NCI-H69 (cell line): ENCODE measurements at places on chromosomes 16 and 17.

DNA sequence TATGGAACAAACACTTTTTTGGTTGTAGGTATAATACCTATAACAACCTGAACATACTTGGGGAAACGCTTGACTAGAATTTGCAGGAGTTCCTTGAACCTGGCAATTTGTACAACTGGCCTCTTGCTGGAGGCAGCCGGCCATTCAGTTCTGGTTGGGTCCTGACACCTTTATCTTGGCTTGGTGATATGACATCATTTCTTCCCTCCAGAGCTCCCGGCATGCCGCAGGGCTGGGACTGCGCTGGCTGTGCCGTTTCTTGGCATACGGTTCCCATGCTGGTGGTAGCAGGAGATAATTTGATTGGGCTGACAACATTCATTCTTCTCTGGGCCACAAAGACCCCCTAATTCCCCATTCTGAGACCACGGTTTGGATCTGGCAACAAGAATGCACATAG lies 87.5 kb downstream of the ASIC2 start:
- DNase-seq, result no peak

GRCh38 chr16:85998171-85998867 lies 99.4 kb downstream of the IRF8 start:
- DNase-seq, result no peak

- no peak for DNase-seq
Observed at GRCh38 chr17:47077576-47077975, 98.5 kb upstream of the RPRML start.

DNA sequence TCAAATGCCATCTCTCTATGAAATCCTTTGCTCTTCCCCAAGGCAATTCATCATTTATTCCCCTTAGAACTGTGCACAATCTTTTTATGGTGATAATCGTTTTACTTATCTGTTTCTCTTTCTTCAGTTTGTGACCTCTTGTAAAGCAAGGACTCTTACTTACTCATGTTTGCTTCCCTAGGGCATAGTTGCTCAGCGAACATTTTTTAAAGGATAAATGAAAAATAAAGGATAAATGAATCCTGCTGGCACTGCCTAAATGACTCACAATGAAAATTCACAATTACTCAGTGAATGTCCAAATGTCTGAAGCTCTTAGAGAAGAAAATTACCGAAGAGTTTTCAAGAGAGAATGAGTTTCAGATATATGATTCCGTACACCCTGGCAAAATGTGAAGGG lies 671.7 kb downstream of the CDH11 start:
- DNase-seq, result no peak

DNA sequence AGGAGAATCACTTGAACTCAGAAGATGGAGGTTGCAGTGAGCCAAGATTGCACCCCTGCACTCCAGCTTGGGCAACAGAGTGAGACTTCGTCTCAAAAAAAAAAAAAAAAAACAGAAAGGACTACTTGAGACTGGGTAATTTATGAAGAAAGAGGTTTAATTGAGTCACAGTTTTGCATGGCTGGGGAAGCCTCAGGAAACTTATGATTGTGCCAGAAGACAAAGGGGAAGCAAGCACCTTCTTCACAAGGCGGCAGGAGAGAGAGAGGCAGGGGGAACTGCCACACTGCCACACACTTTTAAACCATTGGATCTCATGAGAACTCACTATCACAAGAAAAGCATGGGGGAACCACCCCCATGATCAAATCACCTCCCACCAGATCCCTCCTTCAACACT lies 9.0 kb upstream of the MILR1 start:
- DNase-seq, result no peak

DNA sequence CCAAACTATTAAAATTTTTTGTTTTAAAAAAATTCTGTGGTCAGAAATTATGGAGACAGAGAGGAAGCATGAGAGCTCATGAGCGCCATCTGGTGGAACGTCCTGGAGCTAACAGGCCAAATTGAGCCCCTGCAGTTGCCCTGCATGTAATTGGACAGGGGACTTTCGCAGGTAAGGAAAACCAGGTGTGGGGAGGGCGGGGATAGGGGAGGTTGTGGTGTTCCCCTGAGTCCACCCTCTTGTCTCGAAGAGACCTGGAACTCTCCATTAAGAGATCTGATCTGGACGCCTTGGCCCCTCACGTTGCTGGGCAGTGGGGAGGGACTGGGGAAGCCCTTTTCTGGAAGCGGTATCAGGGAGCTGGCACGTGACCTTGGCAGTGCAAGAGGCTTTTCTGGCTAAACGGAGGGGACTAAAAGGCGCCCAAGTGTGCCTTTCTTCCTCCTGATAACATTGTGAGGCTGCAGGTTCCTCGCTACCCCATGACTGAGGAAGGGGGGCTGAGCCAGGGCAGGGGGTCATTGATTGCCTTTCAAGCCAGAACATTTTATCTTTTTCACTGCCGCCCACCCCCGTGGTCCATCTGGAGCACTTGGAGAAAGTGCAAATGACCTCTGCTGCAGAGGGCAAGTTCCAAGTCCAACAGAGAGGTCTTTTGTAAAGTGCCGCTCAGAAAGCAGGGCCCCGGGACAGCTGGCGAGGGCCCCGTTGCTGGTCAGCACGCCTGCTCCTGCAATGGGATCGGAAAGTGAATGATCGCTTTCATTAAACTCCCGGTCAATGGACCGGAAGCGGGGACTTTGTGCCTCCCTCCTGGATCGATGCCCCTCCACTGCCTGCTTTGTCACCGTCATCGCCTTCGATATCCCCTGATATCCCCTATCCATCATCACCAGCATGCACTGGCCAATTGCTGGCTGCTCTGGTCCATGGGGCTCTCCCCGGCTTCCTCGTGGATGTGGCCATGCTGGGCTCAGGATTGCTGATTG lies 18.4 kb downstream of the PDILT start:
- DNase-seq, result peak; percentile 44

GRCh38 chr16:29995324-29995910 lies at the start of gene HIRIP3:
Gene HIRIP3 (minus strand): TSS chr16:29995617. CDS start chr16:29995605, 12 bp downstream.
- peak; percentile 97 for DNase-seq

DNA sequence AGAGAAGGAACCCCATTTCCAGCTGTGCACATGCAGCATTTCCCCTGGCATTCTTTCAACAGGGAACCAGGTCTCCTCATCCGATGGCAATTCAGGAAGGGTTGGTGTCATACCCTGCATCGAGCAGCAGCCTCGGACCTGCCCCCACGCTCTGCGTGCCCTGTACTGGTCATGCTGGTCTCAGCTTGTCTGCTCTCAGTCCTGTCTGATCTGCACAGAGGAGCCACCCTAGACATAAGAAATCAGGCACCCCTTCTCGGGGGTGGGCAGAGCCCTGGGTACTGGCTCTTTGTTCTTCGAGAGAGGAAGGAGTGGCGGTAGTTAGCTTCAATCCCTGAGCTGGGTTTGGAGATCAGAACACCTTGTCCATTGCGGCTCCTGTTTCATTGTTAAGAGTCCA lies 162.0 kb upstream of the RPH3AL start:
- DNase-seq, result no peak

GRCh38 chr16:57038166-57038565 lies 48.8 kb downstream of the NLRC5 start:
- no peak for DNase-seq

GRCh38 chr17:75468291-75468754 lies 11.9 kb downstream of the TMEM94 start:
- DNase-seq, result peak; percentile 40

DNA sequence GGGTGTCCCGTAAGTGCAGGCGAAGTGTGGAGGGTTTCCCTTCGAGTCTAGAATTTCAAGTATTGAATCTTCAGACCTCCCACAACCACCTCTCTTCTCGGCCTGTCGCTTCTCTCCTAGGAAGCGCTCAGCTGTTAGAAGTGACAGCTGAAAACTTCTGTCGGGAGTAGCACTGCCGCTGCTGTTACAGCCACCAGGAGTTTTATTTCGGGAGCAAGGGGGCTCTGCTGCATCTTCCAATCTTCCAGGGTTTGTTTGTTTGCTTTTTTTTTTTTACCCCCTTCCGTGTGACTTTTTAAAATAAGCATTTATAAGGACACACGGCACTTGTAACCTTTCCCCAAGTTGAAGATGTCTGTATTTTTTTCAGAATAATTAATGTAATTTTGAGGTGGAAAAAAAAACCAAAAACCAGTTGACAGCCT lies 767 bp downstream of the RPS6KB1 start:
- peak; percentile 70 for DNase-seq

GRCh38 chr17:47721725-47722124 lies 11.3 kb upstream of the TBX21 start:
- DNase-seq, result peak; percentile 51

- no peak for DNase-seq
Observed at GRCh38 chr17:79937391-79938335, 98.0 kb downstream of the TBC1D16 start.

- peak; percentile 22 for DNase-seq
Observed at GRCh38 chr17:823501-823902, 41.3 kb downstream of the MRM3 start.

- DNase-seq, result peak; percentile 74
Observed at GRCh38 chr17:32487473-32488176, 832 bp downstream of the CDK5R1 start.

DNA sequence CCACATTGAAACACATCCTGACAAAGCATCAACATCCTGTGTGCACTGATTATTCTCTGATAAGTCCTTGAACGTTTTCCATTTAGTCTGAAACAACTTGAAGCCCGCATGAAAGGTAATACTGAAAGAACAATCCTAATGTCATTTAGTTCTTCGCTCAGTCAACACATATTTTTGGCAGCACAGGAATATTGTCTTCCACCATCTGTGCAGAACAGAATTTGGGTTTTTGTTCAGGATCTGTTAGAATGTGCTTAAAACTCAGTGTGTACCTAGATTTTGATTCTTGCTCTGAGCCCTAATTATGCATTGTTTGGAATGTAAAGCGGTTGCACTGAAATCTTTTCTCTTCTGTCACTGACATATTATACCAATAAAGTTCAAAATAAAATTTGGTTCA lies 1036.6 kb downstream of the CDH11 start:
- no peak for DNase-seq

- DNase-seq, result no peak
Observed at GRCh38 chr16:66846831-66847230, 2.6 kb downstream of the CA7 start.

GRCh38 chr17:71753070-71753469 lies 367.8 kb upstream of the SOX9 start:
- no peak for DNase-seq

DNA sequence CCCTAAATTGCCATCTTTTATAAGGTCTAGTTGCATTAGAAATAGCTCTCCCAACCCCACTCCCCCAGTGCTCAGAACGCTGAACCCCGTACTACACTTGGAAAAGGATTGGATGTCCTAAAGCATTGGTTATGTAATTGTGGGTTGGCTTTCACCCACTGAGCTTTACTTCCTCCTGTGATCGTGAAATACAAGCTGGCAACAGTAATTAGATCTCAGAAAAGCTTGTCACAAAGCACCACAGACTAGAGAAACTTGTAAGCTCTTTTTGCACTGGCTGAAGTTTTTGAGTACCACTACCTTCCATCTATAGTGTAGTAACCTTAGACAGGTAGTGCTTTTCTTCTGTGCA lies 54.4 kb downstream of the SIAH1 start:
- DNase-seq, result no peak

GRCh38 chr17:53912117-53912516 lies 89.4 kb downstream of the KIF2B start:
- no peak for DNase-seq

- DNase-seq, result no peak
Observed at GRCh38 chr16:1821861-1822611, 4.6 kb downstream of the HAGH start.

DNA sequence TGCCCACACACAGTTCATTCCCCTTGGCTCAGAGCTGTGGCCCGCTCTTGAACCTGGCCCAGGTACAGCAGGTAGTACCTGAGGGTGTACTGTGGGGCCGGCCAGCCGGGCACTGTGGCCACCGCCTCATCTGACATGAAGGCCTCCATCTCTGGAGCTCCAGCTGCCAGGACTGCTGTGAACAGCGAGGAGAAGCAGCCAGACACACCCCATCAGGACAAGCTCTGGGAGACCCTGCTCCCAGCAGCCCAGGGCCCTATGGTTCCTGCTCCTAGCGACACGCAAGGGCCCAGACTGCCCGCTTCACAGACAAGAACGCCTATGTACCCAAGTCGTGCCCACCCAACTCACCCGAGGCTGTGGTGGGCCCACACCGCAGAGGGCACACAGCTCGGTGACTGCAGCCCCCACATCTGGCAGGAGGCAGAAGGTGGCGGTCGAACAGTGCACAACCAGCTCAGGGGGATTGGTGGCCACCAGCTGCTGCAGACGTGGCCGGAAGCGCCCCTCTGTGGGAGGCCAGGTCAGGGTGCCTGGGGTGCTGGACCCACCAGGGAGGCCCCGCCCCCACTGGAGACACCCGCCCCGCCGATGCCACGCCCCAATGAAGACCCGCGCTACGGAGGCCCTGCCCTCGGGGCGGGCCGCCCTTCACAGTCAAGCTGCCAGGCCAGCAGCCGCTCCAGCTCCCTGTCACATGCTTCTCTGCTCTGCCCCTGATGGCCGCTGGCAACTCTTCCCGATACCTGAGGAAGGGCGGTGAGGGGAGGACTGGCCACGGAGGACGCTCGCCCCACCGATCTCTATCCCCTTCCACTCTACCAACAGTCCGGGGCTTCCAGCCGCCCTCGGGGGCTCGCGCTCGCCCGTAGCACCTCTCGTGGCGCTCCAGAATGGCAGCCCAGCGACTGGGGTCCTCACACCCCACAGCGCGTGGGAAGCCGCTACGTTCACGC lies 1.1 kb upstream of the STUB1 start:
- peak; percentile 92 for DNase-seq
